EL (cell line): ENCODE measurements at places on chromosomes 5 and 9.

- DNase-seq: no peak
These were observed 358.9 kb upstream of the RFX3 start for GRCh38 chr9:3884736-3885135.

GRCh38 chr9:117156144-117156688 is 258.6 kb downstream of the ASTN2 start:
- no peak for DNase-seq

- DNase-seq: peak; percentile 74
These were observed 41.9 kb downstream of the CDK7 start for GRCh38 chr5:69276422-69277174.

DNA sequence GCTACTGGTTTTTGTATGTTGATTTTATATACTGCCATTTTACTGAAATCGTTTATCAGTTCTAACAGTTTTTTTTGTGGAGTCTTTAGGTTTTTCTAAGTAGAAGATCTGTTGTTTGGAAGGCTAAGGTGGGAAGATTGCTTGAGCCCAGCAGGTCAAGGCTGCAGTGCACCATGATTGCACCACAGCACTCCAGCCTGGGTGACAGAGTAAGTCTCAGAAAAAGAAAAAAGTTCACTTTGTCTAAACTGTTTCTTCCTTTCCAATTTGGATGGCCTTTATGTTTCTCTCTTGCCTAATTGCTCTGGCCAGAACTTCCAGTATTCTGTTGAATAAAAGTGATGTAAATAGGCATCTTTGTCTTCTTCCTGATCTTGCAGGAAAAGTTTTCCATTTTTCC is 124.5 kb upstream of the LRRTM2 start:
- DNase-seq: no peak

- DNase-seq: no peak
These were observed 1025.1 kb upstream of the C9orf72 start for GRCh38 chr9:28598408-28598807.

DNA sequence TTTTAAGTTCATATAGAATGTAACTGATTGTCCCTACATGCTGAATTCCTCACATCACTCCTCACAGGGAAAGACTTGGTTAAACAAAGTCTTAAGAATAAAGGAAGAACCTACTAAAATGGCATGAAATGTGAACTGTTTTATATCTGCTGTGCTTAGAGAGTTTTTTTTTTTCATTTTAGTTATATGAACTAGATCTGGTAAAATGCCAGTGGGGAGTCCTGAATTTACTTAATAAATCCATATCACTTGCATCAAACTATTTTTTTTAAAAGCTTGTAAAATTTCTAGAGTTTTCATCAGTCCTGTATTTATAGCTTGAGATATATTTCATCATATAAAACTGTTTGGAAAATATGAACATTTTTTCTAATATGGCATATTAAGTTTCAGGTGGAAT is 1528.6 kb downstream of the EFNA5 start:
- DNase-seq: no peak

- no peak for DNase-seq
These were observed 639.2 kb downstream of the NR2F1-AS1 start for GRCh38 chr5:92941806-92942205.

GRCh38 chr5:179238628-179238970 is 106.7 kb downstream of the ADAMTS2 start:
- DNase-seq: no peak

- peak; percentile 87 for DNase-seq
These were observed 53.6 kb downstream of the ERGIC1 start for GRCh38 chr5:172887692-172888091.

- no peak for DNase-seq
These were observed 10.5 kb upstream of the HSPA4 start for GRCh38 chr5:133041157-133041784.

DNA sequence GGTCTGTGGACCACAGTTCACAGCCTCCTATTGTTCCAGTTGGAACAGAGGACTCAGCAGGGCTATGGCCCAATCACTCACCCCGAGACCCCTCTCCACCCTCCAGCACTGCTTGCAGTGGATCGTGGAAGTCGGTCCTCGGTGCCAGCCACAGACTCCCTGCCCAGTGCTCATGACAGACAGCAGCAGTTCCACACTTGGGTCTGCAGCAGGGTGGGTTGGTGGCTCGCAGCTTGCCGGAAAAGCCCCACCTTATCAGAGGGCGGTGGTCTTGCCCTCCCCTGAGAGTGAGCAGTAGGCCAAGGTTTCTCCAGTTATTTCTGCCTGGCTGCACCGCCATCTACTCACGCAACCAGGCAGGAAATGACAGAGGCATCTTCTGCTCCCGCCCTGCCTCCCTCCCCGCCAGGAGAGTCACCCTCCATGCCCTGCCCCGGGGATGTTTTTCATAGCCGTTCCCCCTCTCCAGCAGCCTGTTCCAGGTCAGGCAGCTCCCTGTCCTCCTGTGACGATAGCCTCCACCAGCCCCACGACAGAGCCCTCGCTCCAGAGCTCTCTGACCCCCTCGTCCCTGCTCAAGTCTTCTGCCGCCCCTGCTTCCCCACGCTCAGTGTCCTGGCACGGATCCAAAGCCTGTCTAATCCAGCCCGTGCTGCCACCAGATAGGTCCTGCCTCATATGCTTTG is 34.5 kb downstream of the UNC5A start:
- DNase-seq: peak; percentile 67

GRCh38 chr5:39151745-39152144 is 67.6 kb downstream of the FYB1 start:
- DNase-seq: no peak

DNA sequence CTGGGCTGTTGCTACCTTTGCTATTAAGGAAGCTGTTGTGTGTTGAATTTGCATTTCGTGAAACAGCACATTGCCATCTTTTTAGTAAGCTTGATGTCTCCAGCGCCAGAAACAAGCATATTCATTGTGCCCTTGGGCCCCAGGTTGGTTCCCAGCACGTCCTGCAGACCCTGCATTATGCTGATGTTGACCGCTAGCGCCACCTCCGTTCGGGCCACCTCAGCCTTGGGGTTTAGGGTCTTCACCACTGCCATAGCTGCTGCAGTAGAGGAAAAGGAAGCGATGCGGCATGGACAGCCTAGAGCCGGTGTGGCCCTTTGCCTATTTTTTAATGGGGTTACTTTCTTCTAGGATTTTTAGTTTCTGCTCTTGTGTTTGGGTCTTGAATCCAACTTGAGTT is 23.8 kb upstream of the OTULIN start:
- no peak for DNase-seq

DNA sequence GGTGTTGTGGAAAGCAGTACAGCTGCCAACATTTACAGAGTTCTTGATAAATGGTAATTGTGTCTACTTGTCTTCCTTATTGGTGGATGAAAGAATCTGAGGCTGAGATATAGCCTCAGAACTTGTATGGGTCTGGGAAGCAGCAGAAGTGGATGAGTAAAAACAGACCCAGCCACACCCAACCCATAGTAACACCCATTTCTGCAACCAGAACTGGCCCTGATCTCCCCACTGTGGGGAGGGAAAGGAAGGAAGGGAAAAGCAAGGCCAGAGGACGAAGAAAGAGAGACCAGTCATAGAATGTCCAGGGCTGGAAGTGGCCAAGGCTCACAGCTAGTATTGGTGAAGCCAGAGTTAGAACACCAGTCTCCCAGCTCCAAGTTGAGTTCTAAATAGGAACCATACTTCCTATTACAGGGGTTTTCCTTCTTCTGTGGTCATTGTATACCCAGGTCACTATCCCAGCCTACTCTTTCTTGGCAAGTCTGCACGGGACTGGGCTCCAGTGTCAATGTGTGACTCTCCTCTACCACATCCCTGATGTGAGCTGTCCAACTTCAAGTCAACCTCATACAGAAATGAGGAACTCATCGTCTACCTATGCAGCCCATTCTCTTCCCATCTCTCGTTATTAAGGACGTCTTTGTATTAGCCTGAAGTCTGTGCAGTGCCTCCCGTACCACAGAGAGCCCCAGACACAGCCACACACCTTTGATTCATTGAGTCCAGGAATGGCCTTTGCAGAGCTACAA is 35.9 kb downstream of the ITK start:
- DNase-seq: no peak
